ENCODE measurements at places on chromosomes 6 and 20. TPM values are rescaled to one million over a fixed set of nuclear protein-coding genes. Genes with fewer than 3 reads are reported as not detected.

- no peaks in the 10 kb centered on the region for H3K27me3 ChIP-seq
- peaks cover 27% of the 10 kb centered on the region for H3K4me1 ChIP-seq
- H3K27ac ChIP-seq, result peak overlapping the region; percentile 43
- H3K4me3 ChIP-seq, result no peak overlapping the region
- H3K36me3 ChIP-seq, result no peaks in the 10 kb centered on the region
- DNase-seq, result no peak
These were observed 106.7 kb downstream of the MAP3K5 start for GRCh38 chr6:136685540-136686108.

The SMLR1 gene
- not detected for total RNA-seq

The PTPRT gene
- total RNA-seq, result 23.5 TPM

- H3K27me3 ChIP-seq, result no peaks in the 10 kb centered on the region
- no peaks in the 10 kb centered on the region for H3K4me1 ChIP-seq
- no peak for DNase-seq
- no peak overlapping the region for H3K27ac ChIP-seq
These were observed 136.4 kb upstream of the PTPN1 start for GRCh38 chr20:50373674-50374286.

- peak overlapping the region; percentile 98 for H3K4me3 ChIP-seq
- H3K36me3 ChIP-seq, result no peaks in the 10 kb centered on the region
- no peak for DNase-seq
- peak overlapping the region; percentile 98 for H3K27ac ChIP-seq
- H3K4me1 ChIP-seq, result no peaks in the 10 kb centered on the region
These were observed 705 bp upstream of the UTRN start for GRCh38 chr6:144284478-144284782.

The ADGRB3 gene
- total RNA-seq, result 4.4 TPM

DNA sequence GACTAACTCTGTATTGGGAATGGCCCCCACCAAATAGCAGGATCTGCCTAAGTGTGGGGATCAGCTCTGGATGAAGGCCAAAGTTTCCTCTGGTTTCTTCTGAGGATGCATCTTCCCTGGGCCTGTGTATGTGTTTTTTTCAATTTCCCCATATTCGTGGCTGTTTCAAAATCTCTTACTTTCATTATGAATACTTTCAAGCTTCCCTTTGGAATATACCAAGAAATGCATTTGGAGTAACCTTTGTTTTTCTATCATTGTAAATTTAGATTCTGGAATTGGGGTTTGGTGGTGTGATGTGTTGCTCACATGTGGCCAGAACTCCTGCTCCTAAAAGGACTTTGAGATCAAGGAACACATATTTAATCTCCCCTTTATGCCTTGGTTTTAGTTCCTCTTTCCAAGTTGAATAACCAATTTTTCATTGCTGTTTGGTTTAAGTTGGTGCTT, 8.4 kb downstream of the ENTPD6 start:
- peaks cover 4% of the 10 kb centered on the region for H3K4me1 ChIP-seq
- peaks cover 9% of the 10 kb centered on the region for H3K36me3 ChIP-seq
- H3K4me3 ChIP-seq, result no peak overlapping the region
- H3K27ac ChIP-seq, result no peak overlapping the region
- no peaks in the 10 kb centered on the region for H3K27me3 ChIP-seq

DNA sequence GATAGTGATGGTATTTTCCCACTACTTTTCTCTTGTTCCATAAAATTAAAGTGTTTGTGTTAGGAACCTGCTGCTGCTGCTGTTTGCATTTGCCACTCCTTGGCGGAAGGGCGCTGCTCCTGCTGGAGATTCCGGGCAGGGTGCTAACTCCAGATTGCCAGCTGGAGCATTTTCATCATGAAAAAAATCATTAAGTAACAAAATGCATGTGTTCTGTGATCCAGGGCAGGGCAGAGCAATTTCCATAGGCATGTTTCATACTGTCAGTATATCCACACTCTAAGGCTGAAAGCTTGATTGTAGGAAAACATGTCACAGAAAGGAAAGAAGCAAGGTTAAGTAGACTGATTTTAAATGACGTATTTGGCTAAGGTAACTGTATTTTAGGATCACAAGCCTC, 24.0 kb downstream of the PBOV1 start:
- no peaks in the 10 kb centered on the region for H3K27me3 ChIP-seq
- no peak overlapping the region for H3K4me3 ChIP-seq
- H3K36me3 ChIP-seq, result no peaks in the 10 kb centered on the region
- no peaks in the 10 kb centered on the region for H3K4me1 ChIP-seq

The C6orf163 gene
- not detected for total RNA-seq

GRCh38 chr20:10330071-10330470, 104.0 kb downstream of the MKKS start:
- H3K27ac ChIP-seq, result no peak overlapping the region
- no peaks in the 10 kb centered on the region for H3K4me1 ChIP-seq

GRCh38 chr6:69122407-69122773, 487.3 kb downstream of the ADGRB3 start:
- no peaks in the 10 kb centered on the region for H3K27me3 ChIP-seq
- H3K4me3 ChIP-seq, result no peak overlapping the region
- H3K27ac ChIP-seq, result no peak overlapping the region
- H3K36me3 ChIP-seq, result no peaks in the 10 kb centered on the region
- no peaks in the 10 kb centered on the region for H3K4me1 ChIP-seq

DNA sequence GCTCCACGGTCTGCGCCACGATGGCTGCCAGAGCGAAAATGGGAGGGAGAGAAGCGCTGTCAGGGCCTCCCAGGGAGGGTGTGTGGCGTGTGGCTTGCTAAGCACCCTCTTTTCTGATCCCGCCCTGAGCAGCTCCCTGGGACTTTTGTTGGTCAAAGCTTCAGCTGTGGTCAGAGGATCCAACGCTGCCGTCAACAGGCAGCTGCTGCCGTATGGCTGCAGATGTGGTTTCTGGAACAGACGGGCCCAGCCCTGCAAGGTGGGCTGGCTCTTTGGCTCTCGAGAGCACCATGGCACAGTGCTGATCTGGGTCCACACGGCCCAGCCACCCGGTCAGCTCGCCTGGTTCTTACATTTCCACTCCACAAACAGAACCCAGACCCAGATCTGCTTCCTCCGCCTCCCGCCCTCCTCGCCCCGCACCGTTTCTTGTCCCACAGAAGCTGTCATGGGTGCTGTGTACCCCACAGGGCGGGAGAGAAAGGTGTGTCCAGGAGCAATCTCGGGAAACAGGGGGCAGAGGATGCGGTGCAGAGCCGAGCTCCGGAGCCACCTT, 86.0 kb upstream of the BHLHE23 start:
- H3K27me3 ChIP-seq, result no peaks in the 10 kb centered on the region
- no peak for DNase-seq
- no peak overlapping the region for H3K4me3 ChIP-seq
- no peaks in the 10 kb centered on the region for H3K4me1 ChIP-seq
- no peaks in the 10 kb centered on the region for H3K36me3 ChIP-seq
- no peak overlapping the region for H3K27ac ChIP-seq

DNA sequence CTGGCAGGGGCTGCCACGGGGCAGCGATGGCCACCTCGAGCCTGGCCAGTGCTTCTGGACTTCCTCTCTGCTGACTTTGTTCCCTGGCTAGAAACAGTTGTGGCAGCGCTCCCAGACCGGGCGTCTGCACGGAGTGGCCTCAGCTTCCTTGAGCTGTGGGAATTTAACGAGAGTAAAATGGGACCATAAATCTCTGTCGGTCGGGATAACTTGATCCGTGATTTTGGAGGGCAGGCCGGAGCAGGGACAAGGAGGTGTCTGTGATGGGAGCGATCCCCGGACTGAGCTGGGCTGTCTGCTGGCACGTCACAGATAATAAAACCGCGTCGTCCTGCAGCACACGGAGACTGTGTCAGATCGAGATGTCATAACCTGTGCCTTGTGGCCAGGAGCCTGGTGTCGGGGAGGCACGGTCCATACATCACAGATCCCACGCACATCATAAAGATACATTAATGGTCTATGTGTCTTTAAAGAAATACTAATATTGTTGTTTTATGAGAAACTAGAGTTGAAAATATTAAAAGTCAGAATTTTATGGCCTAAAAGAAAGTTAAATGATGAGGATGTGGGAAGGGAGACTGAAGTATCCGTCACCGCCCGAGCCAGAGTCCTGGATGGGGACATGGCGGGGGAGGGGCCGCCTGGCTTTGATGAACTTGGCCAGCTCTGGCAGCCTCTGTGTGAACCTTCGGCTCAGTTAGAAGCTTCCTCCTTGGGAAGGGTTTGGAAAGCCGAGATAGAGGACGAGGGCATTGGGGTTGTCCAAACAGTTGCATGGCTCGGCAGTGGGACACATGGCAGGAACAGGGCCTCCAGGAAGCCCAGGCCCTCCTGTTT, 6.5 kb upstream of the RBBP8NL start:
- peak; percentile 68 for DNase-seq
- H3K27me3 ChIP-seq, result no peaks in the 10 kb centered on the region
- H3K4me3 ChIP-seq, result peak overlapping the region; percentile 10
- peaks cover 11% of the 10 kb centered on the region for H3K4me1 ChIP-seq
- H3K27ac ChIP-seq, result peak overlapping the region; percentile 26
- H3K36me3 ChIP-seq, result no peaks in the 10 kb centered on the region

DNA sequence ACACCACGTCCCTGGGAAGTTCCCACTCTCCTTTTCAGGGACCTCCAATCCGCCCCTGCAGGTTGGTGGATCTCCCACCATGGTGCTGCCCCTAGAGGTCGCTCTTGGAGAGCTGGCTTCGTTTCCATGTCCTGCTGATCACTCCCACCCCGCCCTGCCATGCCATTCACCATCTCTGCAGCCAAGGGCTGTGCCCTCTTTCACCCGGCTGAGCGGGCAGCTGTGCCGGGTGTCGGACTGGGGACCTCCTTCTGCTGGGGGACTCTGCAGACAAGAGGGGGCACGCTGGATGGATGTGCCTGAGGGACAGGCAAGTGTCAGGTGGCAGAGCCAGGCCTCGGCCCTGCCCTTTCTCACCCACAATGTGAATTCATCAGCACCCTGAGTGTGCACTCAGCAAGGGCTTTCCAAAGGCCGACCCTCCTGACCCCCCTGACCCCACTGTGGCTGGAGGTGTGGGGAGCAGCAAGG, 347.0 kb downstream of the CDH4 start:
- no peaks in the 10 kb centered on the region for H3K4me1 ChIP-seq
- no peak overlapping the region for H3K27ac ChIP-seq
- no peak for DNase-seq
- H3K36me3 ChIP-seq, result no peaks in the 10 kb centered on the region
- no peak overlapping the region for H3K4me3 ChIP-seq

The RHAG gene
- total RNA-seq, result not detected

GRCh38 chr20:43900496-43900895, 14.2 kb upstream of the TOX2 start:
- H3K4me3 ChIP-seq, result no peak overlapping the region
- H3K27ac ChIP-seq, result no peak overlapping the region
- no peak for DNase-seq
- H3K4me1 ChIP-seq, result peaks cover 6% of the 10 kb centered on the region
- H3K27me3 ChIP-seq, result no peaks in the 10 kb centered on the region
- H3K36me3 ChIP-seq, result no peaks in the 10 kb centered on the region

DNA sequence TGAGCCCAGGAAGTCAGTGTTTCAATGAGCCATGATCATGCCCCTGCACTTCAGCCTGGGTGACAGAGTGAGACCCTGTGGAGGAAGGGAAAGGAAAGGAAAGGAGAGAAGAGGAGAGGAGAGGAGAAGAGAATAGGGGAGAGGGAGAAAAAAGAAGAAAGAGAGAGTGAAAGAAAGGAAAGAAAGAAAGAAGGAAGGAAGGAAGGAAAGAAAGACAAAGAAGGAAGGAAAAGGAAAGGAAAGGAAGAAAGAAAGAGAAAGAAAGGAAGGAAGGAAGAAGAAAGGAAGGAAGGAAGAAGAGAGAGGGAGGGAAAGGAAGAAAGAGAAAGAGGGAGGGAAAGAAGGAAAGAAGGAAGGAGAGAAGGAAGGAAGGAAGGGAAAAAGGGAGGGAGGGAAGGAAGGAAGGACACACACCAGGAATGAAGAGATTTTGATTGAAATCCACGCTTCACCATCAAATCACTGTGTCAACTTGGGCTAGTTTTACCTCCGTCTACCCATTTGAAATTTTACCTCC, 14.3 kb downstream of the WFDC8 start:
- no peak overlapping the region for H3K27ac ChIP-seq
- no peak overlapping the region for H3K4me3 ChIP-seq
- no peak for DNase-seq
- H3K4me1 ChIP-seq, result no peaks in the 10 kb centered on the region
- H3K36me3 ChIP-seq, result no peaks in the 10 kb centered on the region

The SPEF1 gene
- total RNA-seq, result not detected

The ATP9A gene
- 14.5 TPM for total RNA-seq

DNA sequence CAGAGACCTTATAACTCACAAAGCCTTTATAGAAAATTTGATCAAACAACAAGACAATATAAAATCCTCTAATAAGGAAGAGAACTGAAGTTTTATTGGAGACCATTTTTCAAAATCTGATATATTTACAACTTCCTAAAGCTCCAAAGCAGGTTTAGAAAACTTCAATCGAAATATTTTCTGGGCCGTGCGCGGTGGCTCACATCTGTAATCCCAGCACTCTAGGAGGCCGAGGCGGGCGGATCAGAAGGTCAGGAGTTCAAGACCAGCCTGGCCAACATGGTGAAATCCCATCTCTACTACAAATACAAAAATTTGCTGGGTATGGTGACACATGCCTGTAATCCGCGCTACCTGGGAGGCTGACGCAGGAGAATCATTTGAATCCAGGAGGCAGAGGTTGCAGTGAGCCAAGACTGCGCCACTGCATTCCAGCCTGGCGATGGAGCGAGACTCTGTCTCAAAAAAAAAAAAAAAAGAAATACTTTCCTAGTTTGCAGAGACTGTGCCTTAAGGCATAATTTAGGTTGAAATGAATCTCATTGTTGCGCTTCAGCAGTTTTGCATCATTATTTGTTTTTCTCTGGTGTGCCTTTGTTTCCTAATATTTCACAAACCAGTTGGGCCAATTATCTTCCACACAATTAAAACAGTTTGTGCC, 60.6 kb upstream of the ASIP start:
- no peak for DNase-seq
- H3K36me3 ChIP-seq, result no peaks in the 10 kb centered on the region
- H3K4me3 ChIP-seq, result no peak overlapping the region
- H3K27me3 ChIP-seq, result no peaks in the 10 kb centered on the region
- H3K4me1 ChIP-seq, result no peaks in the 10 kb centered on the region
- H3K27ac ChIP-seq, result no peak overlapping the region

The KCNG1 gene
- total RNA-seq, result 6.6 TPM

The IMPG1 gene
- total RNA-seq, result not detected

The FAM209B gene
- not detected for total RNA-seq

GRCh38 chr6:33927616-33928015, 123.8 kb upstream of the MLN start:
- H3K27me3 ChIP-seq, result no peaks in the 10 kb centered on the region
- H3K4me1 ChIP-seq, result no peaks in the 10 kb centered on the region
- H3K4me3 ChIP-seq, result no peak overlapping the region
- no peaks in the 10 kb centered on the region for H3K36me3 ChIP-seq
- no peak for DNase-seq

- no peaks in the 10 kb centered on the region for H3K27me3 ChIP-seq
- H3K4me3 ChIP-seq, result no peak overlapping the region
- no peak overlapping the region for H3K27ac ChIP-seq
- H3K4me1 ChIP-seq, result no peaks in the 10 kb centered on the region
- H3K36me3 ChIP-seq, result no peaks in the 10 kb centered on the region
- DNase-seq, result no peak
These were observed 530.3 kb downstream of the KHDRBS2 start for GRCh38 chr6:61755739-61756138.

The GRM1 gene
- not detected for total RNA-seq

GRCh38 chr6:21501021-21501354, 92.6 kb upstream of the SOX4 start:
- no peak overlapping the region for H3K27ac ChIP-seq
- no peaks in the 10 kb centered on the region for H3K36me3 ChIP-seq
- no peaks in the 10 kb centered on the region for H3K27me3 ChIP-seq
- DNase-seq, result no peak
- H3K4me1 ChIP-seq, result no peaks in the 10 kb centered on the region
